Activated CD4-positive, CD25-positive, alpha-beta regulatory T cell treated with anti-CD3 and anti-CD28 coated beads, Interleukin-2, amount 50 U/mL, for 16 hours (primary cell): ENCODE measurements at places on chromosomes 5 and 9.

DNA sequence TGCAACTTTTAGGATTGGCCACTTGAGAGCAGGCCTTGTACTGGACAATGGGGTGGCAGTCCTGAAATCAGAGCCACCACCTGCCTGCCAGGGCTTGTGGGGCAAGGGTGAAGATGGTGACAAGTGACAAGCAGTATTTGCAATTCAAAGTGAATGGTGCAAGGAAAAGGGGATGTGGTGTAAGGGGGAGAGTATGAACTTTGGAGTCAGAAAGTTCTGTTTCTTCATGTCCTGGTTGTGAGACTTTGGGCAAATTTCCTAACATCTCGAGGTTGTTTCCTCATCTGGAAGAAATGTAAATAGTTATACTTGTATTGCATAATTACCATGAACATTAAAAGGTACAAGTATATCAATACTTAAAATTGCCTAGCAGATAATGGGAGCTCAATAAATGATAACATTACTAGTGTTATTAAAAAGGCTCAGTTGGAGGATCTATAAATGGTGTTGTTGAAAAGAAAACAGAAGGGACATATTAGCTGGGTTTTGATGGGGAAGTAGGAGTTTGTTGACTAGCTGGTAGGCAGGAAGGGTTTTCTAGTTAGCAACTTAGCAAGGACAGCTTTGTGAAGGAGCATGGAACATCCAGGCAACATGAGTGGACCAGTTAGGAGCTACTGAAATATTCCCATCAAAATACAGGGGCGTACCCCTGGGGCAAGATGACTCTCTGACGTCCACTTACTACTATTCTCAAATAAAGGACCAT is 21.3 kb upstream of the MEGF9 start:
- no peak for DNase-seq

- DNase-seq = no peak
These were observed 1.8 kb upstream of the ENTPD2 start for GRCh38 chr9:137055385-137056364.

- DNase-seq = no peak
These were observed 4.5 kb downstream of the PSAT1 start for GRCh38 chr9:78301466-78301865.

GRCh38 chr5:134638760-134639201 is 6.2 kb upstream of the SAR1B start:
- no peak for DNase-seq

DNA sequence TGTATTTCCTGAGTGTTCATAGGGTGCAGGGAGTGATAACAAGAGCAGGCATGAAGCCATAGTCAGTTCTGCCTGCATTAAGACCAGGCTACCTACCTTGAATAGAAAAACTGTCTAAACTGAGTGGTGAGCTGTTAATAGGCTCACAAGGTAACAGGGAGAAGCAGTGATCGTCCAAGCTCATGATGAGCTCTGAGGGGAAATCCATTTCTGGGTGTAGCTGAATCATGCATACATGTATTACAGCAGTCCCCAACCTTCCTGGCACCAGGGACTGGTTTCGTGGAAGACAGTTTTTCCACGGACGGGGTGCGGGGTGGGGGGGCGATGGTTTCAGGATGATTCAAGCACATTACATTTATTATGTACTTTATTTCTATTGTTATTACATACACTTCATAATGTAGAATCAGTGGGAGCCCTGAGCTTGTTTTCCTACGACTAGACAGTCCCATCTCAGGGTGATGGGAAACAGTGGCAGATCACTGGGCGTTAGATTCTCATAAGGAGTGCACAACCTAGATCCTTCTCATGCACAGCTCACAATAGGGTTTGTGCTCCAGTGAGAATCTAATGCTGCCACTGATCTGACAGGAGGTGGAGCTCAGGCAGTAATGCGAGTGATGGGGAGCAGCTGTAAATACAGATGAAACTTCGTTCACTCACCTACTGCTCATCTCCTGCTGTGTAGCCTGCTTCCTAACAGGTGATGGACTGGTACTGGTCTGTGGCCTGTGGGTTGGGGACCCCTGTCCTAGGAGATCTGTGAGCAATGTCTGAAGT is 100.0 kb upstream of the IL6ST start:
- DNase-seq = peak; percentile 30

DNA sequence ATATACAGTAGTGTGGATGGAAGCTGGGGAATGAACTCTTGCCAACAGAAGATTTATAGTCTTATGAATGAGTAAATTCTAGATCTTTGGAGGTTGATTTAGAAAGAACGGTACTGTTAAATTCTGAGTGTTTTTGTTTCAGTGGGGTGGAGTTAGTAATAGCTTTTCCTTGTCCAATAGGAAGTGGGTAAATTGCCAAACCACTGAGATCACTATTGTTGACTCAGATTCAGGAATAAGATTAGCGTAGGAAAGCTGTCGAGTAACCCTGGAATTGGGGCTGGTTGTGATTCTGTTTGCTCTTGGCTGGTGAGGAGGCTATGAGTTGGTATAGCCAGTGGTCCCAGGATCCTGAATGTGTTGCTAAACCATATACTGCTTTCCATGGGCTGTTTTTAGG is 155.6 kb downstream of the ARHGAP26 start:
- DNase-seq = no peak

DNA sequence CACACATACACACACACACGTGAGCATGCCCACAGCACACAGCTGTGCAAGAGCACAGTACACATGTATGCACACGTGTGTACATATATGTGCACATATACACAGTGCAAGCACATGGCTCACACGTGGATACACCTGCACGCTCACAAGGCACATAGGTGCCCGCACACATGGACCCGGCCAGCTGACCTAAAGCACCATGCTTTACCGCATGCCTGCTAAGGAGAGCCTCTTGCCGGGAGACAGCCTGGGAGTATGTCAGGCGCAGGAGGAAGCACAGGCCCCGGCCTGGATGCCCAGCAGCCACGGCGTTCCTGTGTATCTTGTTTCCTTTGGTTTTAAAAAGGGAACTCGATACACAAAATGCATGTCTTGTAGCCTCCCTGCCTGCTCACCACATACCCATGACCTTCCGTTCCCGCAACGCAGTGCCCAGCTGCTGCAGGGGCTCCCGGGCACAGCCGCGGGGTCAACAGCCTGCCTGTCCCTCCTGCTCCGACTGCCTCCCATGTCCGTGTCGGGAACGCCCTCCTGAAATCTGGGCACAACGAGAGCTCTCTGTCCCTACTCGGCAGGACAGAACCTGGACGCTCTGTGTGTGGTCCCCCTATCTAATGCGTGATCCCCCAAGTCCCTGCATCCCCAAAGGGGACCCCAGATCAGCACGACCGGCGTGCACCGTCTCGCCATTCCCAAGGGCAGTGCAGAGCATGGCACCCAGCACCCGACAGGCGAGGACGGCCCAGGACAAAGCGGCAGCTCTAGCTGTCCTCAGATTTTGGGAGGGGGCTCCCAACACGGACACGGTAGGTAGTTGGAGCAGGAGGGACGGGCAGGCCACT is 3.6 kb downstream of the SLC12A7 start:
- no peak for DNase-seq

DNA sequence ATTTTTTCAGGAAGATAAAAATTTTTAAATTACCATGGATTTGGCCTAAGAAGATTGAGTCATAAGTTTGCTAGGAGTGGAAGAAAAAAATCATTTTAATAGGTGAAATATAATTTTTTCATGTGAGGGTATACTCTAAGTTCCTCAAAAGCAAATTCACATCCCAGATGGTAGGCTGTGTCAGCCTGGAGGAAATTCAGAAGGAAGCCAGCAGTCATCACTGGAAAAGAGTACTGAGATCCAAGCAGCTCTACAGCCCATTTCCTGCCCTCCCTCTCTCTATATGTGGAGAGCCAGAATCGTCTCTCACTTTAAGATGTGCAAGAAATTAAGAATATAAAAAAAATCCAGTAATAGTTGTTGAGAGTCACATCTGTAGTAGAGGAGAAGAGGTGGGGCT is 126.5 kb upstream of the CDH18 start:
- no peak for DNase-seq
